Retinal pigment epithelial cell (primary cell): ENCODE measurements at places on chromosomes 2 and 18.

DNA sequence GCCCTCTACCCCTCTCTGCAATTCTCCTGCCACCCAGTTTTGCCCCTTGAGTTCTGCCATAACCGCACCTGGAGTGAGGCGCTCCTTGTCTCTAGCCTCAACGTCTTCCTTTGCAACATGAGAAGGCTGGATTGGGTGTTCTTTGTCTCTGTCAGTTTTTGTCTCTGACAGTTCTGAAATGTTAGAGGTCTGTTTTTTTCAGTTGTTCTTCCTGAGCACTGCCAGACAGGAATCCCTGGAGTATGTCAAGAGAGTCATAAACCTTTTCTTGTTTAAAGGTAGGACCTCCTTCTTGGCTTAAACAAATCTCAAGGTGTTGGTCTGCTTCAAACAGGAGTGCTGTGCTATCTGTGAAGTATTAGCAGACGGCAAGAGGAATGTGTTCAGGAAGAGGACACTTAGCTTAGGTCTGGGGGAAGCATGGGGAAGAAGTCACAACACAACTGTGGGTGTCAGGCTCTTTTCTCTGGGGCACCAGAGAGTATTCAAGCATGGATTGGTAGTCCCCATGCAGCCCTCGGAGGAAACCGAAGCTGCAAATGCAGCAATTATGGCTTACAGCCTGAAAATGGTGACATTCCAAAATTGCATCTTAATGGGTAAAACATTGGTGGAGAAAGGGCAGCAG is 32.3 kb downstream of the AFF3 start:
- DNase-seq: no peak

GRCh38 chr2:119644186-119644585 is 34.8 kb upstream of the TMEM177 start:
- DNase-seq: no peak

GRCh38 chr2:54599914-54600313 is 123.5 kb upstream of the EML6 start:
- DNase-seq: no peak

DNA sequence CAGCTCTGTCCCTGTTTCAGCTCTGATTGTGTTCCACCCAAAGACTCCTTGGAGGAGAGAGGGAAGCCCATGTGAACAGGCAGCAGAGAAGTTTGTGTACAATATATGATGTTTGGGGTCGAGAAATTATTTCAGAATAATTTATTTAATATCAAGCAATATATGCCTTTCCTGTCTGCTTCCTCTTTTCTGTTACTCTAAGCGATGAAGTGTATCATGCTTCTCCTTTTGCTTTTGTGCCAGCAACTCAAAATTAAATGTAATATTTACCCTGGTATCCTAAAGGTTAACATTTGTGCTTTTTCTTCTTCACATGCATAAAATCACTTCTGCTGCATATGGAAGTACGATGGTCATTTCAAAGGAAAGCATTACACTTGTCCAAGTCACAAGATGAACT is 2.4 kb upstream of the NTSR2 start:
- DNase-seq: no peak

DNA sequence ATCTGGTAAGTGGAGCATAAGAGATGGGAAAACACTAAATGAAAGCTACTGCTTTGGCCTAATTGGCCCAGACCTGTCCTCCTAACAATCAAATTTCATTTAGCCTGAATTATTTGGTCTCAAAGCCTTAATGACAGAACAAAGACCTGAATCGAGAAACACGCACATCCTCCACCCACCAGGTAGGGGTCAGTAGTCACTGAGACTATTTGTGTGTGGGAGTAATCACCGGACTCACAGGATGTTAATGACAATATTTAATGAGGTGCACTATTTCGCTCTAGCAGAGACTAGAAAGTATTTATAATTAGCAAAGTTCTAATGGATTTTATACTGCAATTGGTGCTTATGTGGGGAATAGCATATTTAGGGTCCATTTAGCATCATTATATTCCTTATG is 68.1 kb downstream of the RBM43 start:
- DNase-seq: no peak

DNA sequence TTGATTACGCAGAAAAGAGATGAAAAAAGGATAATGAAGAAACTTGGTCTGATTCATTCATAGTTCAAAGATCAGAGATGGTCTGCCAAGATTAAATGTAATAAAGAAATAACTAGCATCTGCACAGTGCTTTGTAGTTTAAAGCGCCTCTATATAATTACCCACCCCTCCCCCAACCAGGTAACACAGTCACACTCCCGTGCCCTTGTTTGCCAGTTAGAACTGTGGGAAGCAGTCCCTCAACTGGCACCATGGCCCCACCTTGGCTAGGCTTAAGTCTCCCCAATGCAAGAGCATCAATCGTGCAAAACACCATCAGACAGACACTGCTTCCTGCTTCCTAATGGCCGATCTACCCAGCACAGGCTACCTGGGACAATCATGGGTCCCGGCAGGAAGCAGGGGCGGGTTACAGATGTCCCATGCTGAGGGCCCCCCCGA is 11.6 kb downstream of the ADCY3 start:
- no peak for DNase-seq

- DNase-seq: peak; percentile 10
Observed at GRCh38 chr2:196511258-196512168, 128.0 kb upstream of the CCDC150 start.

GRCh38 chr2:108958002-108958401 is 31.0 kb downstream of the EDAR start:
- no peak for DNase-seq

GRCh38 chr18:4765401-4765800 is 310.3 kb upstream of the DLGAP1 start:
- no peak for DNase-seq

- DNase-seq: no peak
Observed at GRCh38 chr18:59669872-59670657, 27.2 kb downstream of the CCBE1 start.

- DNase-seq: no peak
Observed at GRCh38 chr2:10046931-10047330, 3.6 kb downstream of the KLF11 start.

GRCh38 chr18:9647496-9648323 is 33.4 kb upstream of the PPP4R1 start:
- DNase-seq: no peak

GRCh38 chr18:65922103-65922502 is 171.3 kb downstream of the CDH7 start:
- no peak for DNase-seq

DNA sequence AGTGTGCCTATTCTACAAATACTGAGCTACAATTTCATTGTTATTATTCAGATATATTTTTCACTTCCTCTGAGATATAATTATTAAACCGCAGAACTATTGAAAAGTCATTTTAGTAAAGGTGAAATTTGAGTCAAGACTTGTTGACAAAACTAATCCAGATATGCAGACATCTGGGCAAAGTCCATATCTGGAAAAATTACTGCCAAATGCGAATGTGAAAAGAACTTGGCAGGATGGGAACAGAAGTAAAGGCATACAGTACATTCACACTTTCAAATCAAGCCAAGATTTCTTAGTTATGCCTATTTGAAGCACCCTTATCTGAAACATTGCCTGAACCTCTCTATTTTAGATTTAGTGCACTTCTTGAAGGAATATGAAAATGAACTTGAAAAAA is 923.6 kb downstream of the CCDC85A start:
- DNase-seq: no peak

DNA sequence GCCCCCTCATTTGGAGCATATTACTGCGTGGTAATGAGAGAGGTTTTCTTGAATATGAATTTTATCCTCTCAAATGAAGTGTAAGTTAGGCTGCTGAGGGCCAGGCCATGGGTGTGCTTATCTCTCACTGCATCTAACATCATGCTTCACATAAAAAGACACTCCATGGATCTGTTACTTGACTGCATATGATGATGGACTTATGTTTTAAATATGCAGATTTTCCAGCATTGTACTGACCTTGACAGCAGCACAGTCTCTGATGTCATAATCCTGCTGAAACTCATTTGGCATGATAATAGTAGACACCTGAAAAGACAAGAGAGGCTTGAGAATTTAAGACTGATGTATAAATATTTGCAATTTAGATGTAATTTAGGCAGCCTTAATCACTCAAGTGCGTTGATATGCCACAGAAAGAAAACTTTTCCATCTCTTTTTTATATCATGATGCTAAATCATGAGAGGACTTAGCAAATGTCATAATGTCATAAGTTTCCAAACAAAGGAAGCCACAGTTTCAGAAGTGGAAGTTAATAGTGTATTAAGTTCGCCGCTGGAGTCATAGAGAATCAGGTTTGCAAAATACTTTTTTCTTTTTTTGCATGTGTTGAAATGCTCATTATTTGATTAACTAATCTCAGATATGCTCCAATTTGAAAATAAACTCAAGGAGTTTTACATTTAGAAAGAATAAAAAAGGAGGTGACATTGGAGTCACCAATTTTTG is 62.7 kb upstream of the CD302 start:
- DNase-seq: no peak

DNA sequence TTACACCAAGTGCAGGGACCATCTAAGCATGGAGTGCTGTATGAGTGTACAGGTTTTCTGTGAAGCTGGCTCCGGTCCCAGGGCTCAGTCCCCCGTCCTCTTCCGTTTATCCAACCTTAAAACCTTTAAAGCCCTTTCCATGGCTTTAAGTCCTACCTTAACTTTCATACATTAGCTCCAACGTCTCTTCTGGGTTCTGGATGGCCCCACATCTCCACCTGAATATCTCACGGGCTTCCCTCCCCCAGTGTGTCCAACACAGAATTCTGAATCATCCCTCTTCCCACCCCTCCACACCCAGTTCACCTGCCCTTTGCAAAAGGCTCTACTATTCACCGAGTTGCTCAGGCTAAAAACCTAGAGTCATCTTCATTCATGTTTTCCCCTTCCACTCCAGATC is 12.8 kb downstream of the ARHGAP25 start:
- no peak for DNase-seq

GRCh38 chr2:174778085-174778981 is 14.1 kb upstream of the CHRNA1 start:
- DNase-seq: peak; percentile 82

GRCh38 chr18:45467945-45468344 is 147.3 kb upstream of the SLC14A2 start:
- no peak for DNase-seq

GRCh38 chr2:106853631-106854030 is 32.3 kb downstream of the ST6GAL2 start:
- no peak for DNase-seq

DNA sequence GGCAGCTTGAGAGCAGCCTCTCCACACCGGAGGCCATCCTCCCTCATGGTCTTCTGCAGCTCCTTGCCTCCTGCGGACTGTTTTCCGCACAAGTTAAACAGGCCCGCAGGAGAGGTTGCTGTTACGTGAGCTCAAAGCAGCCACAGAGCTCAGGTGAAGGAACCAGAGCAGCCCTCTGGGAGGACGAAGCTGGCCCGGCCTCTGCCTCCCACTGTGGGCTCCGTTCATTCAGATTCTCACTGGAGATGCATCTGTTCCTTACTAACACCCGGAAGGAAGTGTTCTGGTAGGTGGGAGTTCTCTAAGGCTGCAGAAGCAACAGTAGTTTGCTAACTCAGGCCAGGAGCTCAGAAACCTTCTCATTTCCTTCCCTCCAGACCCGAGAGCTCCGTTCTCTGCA is 10.9 kb downstream of the DIPK1C start:
- DNase-seq: no peak

DNA sequence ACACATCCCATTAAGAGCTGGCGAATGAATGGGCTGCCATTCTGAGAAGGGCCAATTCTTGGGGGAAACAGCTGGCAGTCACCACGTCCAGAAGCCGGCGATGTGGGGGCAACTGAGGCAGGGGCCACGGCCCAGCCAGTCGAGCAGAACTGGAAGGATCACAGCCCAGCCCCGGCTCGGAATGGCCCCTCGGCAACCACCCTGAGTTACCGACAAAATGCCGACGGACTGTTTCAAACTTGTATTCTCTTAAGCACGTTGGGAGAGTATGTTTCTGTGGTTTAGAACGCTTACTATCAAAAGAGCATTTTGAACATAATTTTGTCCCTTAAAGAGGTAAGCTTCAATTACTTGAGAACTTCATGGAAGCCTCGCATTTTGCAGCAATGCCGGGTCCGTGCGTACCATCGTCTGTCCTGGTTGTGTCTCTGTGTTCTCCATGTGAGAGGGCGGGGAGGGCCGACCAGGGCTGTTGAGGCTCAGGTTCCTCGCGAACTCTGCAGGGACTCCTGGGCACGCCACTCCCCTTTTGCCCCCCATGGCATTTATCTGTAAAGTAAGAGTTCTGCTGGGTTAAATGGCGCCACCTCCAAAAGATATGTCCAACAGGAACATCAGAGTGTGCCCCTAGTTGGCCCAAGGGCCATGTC is 155.9 kb downstream of the TWIST2 start:
- no peak for DNase-seq

DNA sequence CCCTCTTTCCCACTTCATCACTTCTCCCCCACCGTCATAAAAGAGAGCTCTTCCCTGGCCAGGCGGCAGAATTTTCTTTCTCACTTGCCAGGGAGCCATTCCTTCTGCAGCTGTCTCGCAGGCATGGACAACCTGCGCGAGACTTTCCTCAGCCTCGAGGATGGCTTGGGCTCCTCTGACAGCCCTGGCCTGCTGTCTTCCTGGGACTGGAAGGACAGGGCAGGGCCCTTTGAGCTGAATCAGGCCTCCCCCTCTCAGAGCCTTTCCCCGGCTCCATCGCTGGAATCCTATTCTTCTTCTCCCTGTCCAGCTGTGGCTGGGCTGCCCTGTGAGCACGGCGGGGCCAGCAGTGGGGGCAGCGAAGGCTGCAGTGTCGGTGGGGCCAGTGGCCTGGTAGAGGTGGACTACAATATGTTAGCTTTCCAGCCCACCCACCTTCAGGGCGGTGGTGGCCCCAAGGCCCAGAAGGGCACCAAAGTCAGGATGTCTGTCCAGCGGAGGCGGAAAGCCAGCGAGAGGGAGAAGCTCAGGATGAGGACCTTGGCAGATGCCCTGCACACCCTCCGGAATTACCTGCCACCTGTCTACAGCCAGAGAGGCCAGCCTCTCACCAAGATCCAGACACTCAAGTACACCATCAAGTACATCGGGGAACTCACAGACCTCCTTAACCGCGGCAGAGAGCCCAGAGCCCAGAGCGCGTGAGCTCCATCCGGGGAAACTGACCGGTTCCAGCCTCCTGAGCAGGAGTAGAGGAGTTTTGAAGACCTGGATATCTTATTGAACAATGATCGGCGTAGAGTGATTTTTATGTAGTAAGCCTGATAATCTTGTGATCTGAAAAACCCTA is at the start of gene MSGN1:
MSGN1 (plus strand) TSS at position 65 of the 850 bp plus-strand sequence; CDS start at position 124, 59 bp downstream.
- no peak for DNase-seq

GRCh38 chr2:176639671-176640070 is 370.4 kb downstream of the MTX2 start:
- no peak for DNase-seq

- DNase-seq: no peak
Observed at GRCh38 chr18:24055878-24056277, 41.3 kb downstream of the TTC39C start.

GRCh38 chr2:209499069-209499468 is 75.2 kb downstream of the MAP2 start:
- DNase-seq: no peak

GRCh38 chr2:233341296-233341695 is 13.0 kb upstream of the DGKD start:
- no peak for DNase-seq

- no peak for DNase-seq
Observed at GRCh38 chr18:25454270-25454659, 102.3 kb upstream of the ZNF521 start.

GRCh38 chr2:41937921-41938708 is 109.7 kb upstream of the PKDCC start:
- DNase-seq: no peak
